SJSA1 (cell line): ENCODE measurements at places on chromosomes 3 and 15. TPM values are rescaled to one million over a fixed set of nuclear protein-coding genes. Genes with fewer than 3 reads are reported as not detected.

GRCh38 chr3:112333002-112333380 lies at the start of gene CD200:
Gene CD200 (plus strand): TSS chr3:112333156. CDS start chr3:112333213, 57 bp downstream.
- no peak for DNase-seq

- DNase-seq, result no peak
Measured at GRCh38 chr15:81171286-81171685, 25.4 kb upstream of the IL16 start.

DNA sequence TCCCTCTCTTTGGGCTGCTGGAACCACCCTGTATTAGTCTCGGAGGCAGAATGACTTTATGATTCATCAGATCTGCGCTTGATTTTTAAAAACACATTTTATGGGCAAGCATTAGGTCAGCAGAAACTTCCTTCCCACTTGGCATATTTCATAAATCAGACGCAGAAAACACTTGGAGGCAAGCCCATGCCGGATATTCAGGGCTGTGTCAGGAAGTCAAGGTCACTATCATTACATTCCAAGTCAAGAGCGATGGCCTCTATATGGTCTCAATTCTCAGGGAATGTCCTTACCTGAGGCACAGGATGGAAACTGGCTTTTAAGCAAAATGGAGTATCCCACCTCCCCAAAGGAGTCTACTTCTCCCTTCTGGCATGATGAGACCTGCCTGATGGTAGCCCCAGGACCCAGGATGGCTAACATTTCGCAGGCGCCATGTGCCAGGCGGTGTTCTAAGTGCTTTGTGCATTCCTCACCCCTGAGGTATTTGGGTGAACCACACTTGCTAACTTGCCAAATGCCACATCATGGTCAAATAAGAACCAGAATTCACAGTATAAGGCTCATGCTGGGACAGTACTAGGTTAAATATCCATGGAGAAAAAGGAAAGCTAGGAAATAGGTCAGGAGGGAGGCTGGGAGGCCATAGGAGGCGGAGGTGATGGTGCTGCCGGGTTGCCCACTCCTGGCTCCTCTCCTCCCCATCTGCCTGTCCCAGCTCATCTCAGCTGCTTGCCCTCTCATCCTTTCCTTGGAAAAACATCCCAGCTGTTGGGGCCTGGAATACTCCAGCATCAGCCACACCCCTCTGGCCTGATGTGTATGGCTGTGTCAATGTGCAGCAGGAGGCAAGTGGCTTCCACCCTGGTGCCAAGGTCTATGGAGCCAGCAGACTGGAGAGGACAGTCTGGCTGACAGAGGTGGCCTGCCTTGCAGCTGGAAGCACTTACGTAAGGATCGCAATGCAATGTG lies 18.8 kb downstream of the BCL2L10 start:
- DNase-seq, result peak; percentile 80

GRCh38 chr15:75349851-75350588 lies 3.2 kb downstream of the NEIL1 start:
- DNase-seq, result no peak

- no peak for DNase-seq
Measured at GRCh38 chr15:29117778-29118177, 151.8 kb downstream of the NSMCE3 start.

Gene CYP1A2
- not detected in 2 replicates for total RNA-seq

Gene CHRNB4
- total RNA-seq, result not detected in 2 replicates

Gene GATA2
- total RNA-seq, result 14.9 and 15.5 TPM in 2 replicates

Gene KPNA4
- total RNA-seq, result 18.3 and 24.3 TPM in 2 replicates

Gene CPN2
- total RNA-seq, result not detected in 2 replicates
